ENCODE measurements at places on chromosomes 13 and 19.

DNA sequence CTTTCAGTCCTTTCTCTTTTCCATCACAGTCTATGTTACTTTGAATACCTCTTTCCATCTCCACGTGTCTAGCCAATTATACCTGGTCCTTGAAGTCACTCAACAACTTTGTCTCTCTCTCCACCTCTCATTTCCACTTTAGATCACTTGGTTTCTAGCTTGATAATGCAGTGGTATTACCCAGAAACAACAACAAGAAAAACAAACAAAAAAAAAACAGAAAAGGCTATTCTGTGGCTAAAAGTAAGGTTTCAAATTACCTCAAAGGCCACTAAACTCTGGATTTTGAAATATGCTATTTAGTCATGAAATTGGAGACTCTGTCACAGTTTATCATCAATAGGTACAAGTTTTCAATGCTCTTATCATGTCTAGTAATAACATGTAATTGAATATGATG, 184.8 kb downstream of the PCDH9 start:
- H3K27ac ChIP-seq, result no peak overlapping the region
- H3K4me1 ChIP-seq, result peaks cover 3% of the 10 kb centered on the region
- no peaks in the 10 kb centered on the region for H3K27me3 ChIP-seq
- no peaks in the 10 kb centered on the region for H3K36me3 ChIP-seq
- H3K4me3 ChIP-seq, result no peak overlapping the region

- no peak overlapping the region for H3K4me3 ChIP-seq
- DNase-seq, result no peak
- H3K4me1 ChIP-seq, result peaks cover 8% of the 10 kb centered on the region
- no peak overlapping the region for H3K27ac ChIP-seq
- no peaks in the 10 kb centered on the region for H3K27me3 ChIP-seq
Measured at GRCh38 chr13:98517576-98518310, 59.2 kb downstream of the STK24 start.

GRCh38 chr19:2578391-2578890, 102.5 kb downstream of the GADD45B start:
- H3K27me3 ChIP-seq, result no peaks in the 10 kb centered on the region
- no peak overlapping the region for H3K27ac ChIP-seq
- H3K36me3 ChIP-seq, result no peaks in the 10 kb centered on the region
- DNase-seq, result no peak
- H3K4me1 ChIP-seq, result peaks cover 5% of the 10 kb centered on the region

- H3K4me3 ChIP-seq, result no peak overlapping the region
- no peaks in the 10 kb centered on the region for H3K4me1 ChIP-seq
- H3K27ac ChIP-seq, result no peak overlapping the region
- no peaks in the 10 kb centered on the region for H3K36me3 ChIP-seq
- DNase-seq, result no peak
Measured at GRCh38 chr19:28737021-28737895, 475.7 kb downstream of the UQCRFS1 start.
